ENCODE measurements at places on chromosomes 3 and 15. TPM values are rescaled to one million over a fixed set of nuclear protein-coding genes. Genes with fewer than 3 reads are reported as not detected.

- DNase-seq, result peak; percentile 9
Observed at GRCh38 chr3:127484601-127485388, 105.7 kb downstream of the TPRA1 start.

IGF2BP2 gene
- total RNA-seq, result 52.2 TPM

DNA sequence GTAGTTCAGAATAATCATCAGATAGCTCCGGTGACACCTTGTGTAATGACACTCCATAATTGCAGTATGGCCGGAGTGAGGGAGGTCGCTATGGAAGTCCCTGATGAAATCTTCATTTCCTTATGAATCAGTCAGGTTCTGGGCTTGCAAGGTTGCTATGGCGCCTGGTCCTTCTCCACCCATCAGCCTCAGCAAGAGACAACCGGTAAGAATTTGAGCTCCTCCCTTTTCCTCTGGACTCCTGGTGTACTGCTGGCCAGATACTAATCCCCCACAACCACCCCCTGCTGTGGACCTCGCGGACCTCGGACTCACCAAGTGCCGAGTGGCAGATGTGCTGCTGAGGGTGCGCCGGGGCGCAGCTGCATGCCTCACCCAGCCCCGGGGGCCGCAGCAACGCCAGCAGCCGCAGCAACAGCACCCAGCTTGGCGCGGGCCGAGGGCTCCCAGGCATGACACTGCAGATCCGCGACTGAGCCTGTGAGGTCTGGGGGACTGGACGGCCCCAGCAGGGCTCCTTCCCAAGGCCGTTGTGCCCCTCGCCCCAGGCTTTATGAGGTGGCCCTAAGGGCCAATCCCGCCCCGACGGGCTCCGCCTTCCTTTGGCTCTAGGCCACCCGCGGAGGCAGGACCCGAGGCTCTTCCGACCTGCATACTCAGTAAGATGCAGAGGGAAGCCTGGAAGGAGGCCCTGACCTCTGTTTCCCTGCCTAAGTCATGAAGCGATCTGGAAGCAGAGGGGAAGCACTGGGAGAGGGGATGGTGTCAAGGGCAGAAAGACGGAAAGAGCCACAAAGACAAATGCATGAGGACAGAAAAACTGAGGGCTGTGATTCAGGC lies at the start of gene TIMP4:
TIMP4 (minus strand) TSS at position 526 of the 840 bp plus-strand sequence; CDS start at position 454, 72 bp downstream.
- no peak for DNase-seq

DNA sequence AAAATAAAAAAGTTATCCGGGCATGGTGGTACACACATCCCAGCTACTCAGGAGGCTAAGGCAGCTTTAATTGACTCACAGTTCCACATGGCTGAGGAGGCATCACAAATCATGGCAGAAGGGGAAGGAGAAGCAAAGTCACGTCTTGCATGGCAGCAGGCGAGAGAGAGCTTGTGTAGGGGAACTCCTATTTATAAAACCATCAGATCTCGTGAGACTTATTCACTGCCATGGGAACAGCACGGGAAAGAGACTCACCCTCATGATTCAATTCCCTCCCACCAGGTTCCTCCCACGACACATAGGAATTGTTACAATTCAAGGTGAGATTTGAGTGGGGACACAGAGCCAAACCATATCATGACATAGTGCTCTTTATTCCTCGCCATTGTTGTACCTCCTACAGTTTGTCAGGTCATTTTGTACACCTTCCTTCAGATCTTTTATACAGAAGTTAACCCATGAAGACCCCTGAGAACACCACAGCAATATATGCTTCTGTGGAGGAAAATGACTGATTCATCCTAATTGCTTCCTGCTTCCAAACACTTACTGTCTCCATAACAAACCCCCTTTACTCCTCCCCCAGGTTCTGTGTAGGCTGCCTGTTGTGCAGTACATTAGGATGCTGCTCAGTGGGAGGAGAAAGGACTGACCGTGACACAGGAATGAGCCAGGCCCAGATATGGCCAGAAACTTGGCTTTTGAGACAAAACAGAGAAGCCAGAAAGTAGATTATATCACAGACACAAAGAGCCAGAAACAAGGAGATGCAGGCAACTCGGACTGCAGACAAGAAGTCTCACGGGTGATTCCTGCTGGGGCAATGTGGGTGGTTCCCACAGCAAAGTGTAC lies 67.9 kb upstream of the HEG1 start:
- peak; percentile 28 for DNase-seq

TKT gene
- 219 TPM for total RNA-seq

DNA sequence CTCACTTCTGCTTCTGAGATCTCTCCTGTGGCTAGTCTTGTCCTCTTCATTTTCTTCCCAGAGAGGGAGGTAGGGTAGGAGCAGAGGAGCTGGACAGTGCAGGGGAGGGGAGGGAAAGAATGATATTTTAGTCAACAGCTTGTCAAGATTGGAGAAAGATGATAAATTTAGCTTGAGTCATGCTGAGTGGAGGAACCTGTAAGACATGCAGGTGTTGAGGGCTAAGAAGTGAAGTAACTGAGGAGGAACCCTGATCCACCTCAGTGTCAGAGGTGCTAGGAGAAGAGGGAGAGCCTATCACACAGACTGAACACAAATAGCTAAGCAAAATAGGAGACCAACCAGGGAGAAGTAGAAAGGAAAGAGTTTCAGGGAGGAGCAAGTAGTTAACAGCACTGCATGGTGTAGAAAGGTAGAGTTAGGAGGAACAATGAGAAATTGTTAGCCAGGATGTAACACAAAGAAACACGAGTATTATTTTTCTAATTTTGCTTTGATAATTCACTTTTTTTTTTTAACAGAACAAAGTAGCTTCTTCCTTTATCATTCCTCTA lies 108.2 kb upstream of the CHRM5 start:
- no peak for DNase-seq

GASK1A gene
- 17.8 TPM for total RNA-seq

CKMT1B gene
- not detected for total RNA-seq

- no peak for DNase-seq
Observed at GRCh38 chr15:94297558-94297957, 66.2 kb downstream of the MCTP2 start.

- no peak for DNase-seq
Observed at GRCh38 chr3:40911264-40911663, 288.0 kb upstream of the CTNNB1 start.

DNA sequence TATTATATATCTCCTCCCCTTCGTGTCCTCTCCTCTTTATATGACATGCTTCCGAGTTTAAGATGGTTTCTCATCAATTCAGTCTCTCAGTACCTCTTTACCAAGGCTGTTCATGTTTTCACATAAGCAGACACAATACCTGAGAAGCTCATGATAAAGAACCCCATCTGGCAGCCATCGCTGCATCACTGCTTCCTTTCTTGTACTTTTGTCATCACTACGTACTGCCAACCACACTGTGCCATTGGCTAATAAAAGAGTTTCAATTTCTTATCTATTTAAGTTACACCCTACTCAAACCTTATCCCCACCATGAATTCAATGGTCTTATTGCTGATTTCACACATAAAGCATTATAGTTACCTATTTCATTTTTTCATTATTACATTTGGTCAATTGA lies 484.7 kb upstream of the CNTN4 start:
- no peak for DNase-seq

GRCh38 chr3:69669070-69669469 lies 70.2 kb upstream of the MITF start:
- DNase-seq, result no peak

Measured in sciatic nerve (tissue), 2 donors.